ENCODE measurements at places on chromosomes 3 and 15.

DNA sequence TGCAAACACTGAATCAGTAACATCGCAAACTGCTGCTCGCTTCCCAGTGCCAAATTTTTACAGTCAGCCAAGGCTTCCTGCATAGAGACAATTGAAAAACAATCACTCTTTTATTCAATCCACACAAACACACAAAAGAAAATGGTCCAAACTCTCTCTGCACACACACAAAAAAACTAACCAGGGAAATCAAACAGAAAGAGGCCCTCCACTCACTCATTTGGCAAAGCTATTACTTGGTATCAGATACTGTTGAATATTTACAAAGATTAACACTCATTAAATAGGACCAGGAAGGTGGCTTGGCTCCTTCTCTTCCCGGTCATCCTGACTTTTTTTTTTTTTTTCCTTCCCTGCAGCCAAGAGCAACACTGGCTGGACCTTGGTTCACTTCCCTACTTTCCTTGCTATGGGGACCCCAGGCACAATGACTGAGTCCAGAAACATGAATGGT is 62.4 kb upstream of the SPATA12 start:
- DNase-seq: no peak

DNA sequence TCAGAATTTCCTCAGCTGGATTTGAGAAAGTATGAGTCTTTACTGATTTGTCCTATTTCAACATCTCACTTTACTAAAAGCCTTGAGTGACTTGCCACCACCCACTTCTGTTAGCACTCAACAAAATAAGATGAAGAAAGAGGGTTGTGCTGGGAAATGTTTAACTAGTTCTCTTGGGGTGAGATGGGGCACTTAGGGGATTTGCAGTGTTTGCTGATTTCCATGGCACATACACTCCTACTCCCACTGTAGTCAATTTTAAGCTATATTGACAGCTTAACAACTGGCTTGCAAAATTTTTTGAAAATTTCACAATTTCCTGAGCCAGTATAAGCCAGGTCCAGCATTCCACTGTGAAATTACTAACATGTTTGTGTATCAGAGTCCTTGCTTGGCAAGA is 463.1 kb upstream of the ARHGEF26 start:
- DNase-seq: no peak

DNA sequence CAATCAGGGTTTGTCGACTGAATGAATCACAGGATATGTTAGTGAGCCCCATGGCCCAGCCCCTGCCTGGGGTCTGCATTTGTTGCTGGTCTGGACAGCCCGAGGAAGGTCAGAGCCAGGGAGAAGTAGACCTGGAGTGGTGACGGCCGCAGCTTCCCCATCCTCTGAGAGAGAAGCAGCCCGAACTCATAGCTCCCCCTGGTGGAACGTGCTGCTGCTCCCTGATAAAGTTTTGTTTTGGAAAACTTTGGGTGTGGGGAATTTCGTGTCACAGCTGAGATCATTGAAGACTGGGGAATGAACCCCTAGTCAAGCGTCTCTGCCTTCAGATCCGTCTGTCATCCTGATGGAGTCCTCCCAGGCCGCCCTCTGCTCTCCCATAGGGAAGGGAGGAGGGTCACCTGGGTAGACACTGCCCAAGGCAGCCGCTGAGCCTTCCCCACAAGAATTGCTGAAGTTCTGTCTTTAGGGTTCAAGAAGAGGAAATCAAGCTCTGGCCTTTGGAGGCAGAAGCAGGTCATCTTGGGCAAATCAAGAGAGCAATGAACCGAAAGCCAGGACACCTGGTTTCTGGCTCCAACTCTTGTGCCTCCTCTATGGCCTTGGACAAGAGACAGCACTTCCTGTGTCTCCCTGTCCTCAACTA is 60.5 kb downstream of the GLDN start:
- DNase-seq: no peak

- no peak for DNase-seq
These were observed 42.3 kb upstream of the USP3 start for GRCh38 chr15:63462088-63462487.

GRCh38 chr15:70762469-70763119 is 764 bp downstream of the UACA start:
- no peak for DNase-seq

GRCh38 chr3:61940236-61940635 is 378.9 kb downstream of the PTPRG start:
- no peak for DNase-seq

GRCh38 chr15:71393383-71393782 is 278.1 kb downstream of the THSD4 start:
- no peak for DNase-seq

DNA sequence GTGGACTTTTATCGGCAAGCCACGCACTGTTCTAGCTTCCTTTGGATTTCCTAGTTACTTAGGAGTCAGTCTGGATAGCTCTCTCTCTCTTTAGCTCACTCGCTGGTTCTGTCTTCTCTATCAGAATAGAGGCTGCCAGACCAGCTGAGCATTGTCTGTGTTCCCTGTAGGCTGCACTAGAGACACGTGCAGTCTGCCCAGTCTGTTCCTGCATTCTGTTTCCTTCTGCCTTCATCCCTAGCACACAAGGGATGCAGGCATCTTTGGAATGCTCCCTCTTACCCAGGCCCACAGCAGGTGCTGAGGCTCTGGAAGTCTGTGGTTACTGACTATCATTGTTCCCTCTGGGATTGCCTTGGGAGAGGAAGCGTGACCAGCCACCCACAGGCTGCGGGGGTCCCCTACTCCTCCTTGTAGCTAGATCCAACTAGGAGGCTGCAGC is 322.8 kb downstream of the ZNF621 start:
- DNase-seq: no peak

DNA sequence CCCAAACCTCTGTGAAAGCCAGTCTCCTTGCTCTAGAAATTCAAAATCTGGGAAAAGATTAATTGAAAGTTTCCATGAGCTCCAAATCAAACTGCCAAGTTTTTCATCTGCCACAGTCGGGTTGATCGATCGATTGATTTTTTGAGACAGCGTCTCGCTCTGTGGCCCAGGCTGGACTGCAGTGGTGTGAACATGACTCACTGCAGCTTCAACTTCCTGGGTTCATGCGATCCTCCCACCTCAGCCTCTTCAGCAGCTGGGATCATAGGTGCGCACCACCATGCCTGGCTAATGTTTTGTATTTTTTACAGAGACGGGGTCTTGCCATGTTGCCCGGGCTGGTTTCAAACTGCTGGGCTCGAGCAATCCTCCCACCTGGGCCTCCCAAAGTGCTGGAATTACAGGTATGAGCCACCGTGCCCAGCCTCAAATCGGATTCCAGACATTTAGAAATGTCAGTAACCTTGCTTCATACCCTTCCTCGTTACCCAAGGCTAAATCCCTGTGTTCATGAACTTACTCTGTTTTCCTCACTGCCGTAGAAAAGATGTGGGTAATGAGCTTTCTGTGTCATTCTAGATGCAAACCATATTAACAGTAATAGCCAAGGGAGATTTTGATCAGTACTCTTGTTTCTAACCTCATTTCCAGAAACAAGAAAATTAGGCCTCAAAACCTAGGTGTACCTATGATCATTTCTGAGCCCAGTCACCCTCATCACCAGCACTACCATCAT is 105.9 kb upstream of the AKAP13 start:
- no peak for DNase-seq

- no peak for DNase-seq
These were observed 53.4 kb upstream of the PRICKLE2 start for GRCh38 chr3:64278625-64279024.

GRCh38 chr3:116445990-116446389 is 703 bp upstream of the LSAMP start:
- DNase-seq: no peak

DNA sequence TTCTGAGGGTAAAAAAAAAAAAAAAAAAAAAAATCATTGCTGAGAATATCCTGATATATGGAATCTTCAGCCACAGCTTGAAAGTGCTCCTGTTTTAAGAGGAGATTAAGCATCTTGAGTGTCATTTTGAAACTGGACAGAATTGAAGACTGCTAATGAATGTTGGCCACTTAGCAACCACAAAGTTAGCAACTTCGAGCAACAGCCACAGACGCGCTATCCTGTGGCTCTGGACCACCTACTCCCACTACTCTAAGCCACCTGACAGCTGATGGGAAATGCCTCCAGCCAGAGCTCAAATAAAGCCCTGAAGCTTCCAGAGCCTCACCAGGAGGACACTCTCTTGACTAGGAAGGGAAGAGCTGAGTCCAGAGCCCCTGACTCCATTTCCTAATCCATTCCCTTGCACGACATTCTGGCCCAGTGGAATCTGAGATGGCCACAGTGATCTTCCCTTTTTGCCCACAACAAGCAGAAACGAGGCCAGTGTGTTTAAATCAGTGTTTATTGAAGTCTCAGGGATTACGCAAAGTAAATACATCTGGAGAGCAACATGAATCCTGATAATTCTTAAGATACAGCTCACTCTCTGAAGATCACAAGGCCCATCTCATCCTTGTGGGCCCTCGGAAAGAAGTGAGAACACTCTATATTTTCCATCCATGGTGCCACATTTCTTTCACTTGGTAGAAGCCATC is 58.6 kb downstream of the TMEM212 start:
- DNase-seq: no peak

GRCh38 chr15:80252121-80252518 is at the start of gene CTXND1:
CTXND1 (minus strand) TSS chr15:80252213; CDS start chr15:80201949, 50,264 bp downstream.
- no peak for DNase-seq

DNA sequence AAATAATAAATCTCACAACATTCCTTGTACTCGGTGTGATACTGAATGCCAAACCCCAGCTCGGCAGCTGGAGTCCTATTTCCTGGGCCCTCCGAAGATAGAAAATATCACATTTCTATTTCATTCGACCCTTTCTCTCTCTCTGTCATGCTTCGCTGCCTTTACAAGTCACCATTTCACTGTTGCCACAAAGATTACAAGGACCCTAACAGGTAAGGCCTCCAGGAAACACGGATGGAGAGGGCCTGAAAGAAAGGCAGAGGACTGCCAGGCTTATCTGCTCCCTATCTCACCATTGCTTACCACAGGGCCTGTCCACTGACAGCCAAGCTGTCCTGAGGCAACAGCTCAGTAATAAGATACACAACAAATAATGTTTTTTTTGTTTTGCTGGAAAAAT is 376.5 kb downstream of the MECOM start:
- DNase-seq: no peak

DNA sequence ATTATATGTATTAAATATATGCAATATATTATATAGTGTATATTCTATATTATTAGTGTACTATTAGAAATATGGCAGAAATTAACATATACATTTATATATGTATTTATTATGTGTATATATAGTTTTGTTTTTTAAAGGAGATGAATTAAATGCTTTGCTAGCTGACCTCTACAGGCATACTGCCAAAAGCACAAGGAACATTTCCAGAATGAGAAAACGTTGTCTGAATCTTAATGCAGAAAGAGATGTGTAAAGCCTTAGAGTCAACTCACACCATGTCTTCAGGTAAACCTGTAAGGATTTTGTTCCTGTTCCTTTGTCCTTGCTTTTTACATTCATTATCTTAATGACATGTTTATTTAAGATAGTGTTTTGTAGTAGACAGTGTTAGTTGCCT is 111.9 kb downstream of the ST8SIA2 start:
- DNase-seq: no peak

DNA sequence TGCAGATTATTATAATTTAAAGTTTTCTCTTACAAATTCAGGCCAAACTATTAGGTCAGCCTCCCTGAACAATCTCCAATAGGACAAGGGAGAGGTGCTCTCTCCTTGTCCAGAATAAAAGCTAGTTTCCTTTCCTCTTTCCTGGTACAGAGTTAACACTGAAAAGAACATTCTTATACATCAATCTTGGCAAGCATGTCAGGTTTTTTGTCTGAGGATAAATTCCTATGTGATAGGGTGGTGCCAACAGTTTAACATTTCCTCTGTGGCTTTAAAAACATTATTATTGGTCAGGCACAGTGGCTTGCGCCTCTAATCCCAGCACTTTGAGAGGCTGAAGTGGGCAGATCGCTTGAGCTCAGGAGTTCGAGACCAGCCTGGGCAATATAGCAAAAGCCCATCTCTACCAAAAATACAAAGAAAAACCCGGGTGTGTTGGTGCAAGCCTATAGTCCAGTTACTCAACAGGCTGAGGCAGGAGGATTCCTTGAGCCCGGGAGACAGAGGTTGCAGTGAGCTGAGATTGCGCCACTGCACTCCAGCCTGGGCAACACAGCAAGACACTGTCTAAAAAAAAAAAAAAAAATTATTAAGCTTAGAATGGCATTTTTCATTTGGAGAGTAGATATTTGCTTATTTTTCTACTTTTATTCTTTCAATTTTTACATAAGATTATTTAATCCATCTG is 13.7 kb upstream of the ULK4 start:
- no peak for DNase-seq

GRCh38 chr3:183854318-183855035 is 29.1 kb upstream of the MAP6D1 start:
- no peak for DNase-seq

- DNase-seq: no peak
These were observed 1.3 kb upstream of the THBS1 start for GRCh38 chr15:39579487-39580116.

DNA sequence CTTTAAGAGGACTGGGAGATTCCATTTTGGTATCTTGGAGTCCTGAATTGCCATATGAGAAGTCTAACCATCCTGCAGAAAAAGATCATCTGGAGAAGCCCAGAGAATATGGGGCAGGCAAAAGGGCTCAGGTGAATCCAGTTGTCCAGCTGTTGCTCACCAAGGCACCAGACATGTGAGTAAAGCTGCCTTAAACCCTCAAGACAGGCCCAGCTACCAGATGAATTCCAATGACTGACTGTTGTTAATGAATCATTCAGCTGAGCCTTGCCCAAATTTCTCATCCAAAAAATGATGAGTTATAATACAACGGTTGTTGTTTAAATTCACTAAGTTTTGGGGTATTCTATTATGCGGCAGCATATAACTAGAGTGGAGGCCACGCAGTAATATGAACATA is 22.0 kb upstream of the NANOGP8 start:
- DNase-seq: no peak

GRCh38 chr3:188232656-188233055 is 78.7 kb downstream of the LPP start:
- no peak for DNase-seq

DNA sequence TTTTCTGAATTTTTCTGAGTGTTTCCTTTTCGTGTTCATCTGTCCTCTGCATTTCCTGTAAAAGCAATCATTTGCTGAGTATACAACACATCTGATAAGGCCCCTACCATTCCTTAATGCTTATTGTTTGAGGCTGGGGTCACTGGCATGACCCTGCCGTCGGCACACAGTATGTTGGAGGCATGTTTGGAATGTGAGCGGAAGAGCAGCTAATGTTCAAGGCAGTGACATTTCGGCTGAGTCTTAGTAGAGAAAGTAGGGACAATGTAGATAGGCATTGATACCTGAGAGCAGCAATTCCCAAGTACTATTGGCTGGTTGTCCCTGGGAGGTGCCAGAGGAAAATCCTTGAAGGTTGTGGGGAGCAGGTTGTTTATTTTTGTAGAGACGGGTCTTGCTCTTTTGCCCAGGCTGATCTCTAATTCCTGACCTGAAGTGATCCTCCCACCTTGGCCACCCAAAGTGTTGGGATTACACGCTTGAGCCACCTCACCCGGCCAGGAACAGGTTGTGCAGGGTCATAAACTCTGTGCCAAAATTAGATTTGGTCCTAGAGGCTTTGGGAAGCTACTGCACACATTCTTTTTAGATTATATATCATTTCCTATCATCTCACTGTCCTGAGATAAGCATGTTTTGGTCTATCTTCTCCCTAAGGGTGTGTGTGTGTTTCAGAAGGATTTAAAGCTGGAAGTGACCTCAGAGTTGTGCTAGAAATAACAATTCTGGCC is 13.5 kb downstream of the PTPN23 start:
- DNase-seq: no peak

- no peak for DNase-seq
These were observed 47.6 kb upstream of the PRICKLE2 start for GRCh38 chr3:64272842-64273241.

Measured in NCI-H1417 treated with DMSO at 0.1 percent for 48 hours (cell line).